ENCODE measurements at places on chromosomes 5 and 9.

GRCh38 chr9:3331801-3332200 is 194.0 kb downstream of the RFX3 start:
- DNase-seq = peak; percentile 43

GRCh38 chr9:88593537-88594185 is 58.7 kb downstream of the NXNL2 start:
- DNase-seq = no peak

GRCh38 chr9:106700676-106701075 is 162.3 kb upstream of the ZNF462 start:
- no peak for DNase-seq

GRCh38 chr5:137312011-137312410 is 187.1 kb downstream of the SPOCK1 start:
- no peak for DNase-seq

GRCh38 chr5:160382346-160382745 is 11.9 kb upstream of the C1QTNF2 start:
- no peak for DNase-seq

- DNase-seq = no peak
These were observed 67.0 kb upstream of the ACTBL2 start for GRCh38 chr5:57549566-57549965.

DNA sequence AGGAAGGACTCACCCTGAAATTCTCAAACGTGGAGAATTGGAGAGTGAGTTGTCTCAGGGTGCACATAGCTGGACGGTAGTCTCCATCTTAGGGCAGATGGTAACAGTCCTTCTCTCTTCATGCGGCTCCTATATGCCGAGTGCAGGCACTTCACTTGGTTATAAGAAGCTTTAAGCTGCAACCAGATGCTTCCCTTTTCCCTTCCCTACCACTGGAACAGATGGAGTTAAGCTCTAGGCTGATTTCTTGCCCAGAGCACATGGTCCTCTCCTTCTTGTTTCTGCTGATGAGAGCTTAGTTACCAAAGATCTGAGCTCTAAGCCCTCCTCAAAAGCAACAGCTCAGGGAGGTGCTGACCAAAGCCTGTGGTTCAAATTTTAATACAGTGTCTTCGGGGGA is 355.7 kb downstream of the ARHGEF28 start:
- peak; percentile 61 for DNase-seq

DNA sequence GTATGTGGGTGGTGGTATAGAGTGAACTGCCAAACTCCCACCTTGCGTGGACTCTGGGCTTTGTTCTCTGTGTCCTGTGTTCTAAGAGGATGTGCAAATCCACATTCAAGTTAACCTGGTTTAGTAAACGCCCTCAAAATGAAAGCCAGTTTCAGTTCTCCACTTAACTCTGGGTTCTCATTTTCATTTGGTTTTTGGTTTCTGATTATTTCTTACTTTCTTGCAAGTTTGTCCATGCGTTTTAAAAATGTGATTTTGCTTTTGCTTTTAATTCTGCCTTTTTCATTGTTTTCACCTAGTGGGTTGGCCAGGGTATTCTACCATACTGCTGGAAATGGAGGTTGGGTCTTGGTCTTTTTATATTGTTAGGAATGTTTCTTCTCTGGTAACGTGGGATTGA is 38.2 kb downstream of the GALNT10 start:
- DNase-seq = no peak

DNA sequence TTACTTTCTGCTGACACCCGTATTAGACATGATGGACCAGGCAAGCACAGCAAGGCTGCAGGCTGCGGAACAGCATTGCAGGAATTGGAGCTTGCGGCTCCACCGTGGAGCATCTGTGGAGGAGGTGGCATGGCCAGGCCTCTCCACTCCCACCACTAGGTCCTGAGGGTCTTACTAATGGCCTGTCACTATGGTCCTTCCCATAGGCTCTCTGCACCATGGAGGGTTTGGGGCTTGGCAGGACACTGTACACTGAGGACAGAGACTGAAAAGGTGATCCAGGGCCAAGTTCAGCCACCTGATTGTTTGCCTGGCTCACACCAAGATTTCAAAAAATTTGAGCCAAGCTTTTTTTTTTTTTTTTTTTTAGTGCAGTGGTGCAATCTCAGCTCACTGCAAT is 14.3 kb upstream of the ZBTB43 start:
- DNase-seq = no peak

DNA sequence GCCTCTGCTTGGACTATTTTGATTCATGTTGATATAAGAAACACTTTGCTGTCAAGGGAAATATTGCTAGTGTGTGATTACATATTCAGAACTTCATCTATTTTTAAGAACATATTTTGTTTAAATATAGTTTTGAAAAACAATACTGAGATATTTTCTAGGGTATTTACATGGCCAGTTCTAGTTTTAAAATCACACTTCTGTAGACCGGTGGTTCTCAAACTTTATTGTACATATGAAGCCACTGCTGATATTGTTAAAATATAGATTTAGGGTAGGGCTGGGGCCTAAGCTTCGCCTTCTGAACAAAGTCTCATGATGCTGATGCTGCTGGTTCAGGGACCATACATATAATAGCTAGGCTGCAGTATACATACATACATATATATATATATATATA is 1000.0 kb downstream of the PTPRD start:
- no peak for DNase-seq

GRCh38 chr9:2939368-2939767 is 95.5 kb upstream of the PUM3 start:
- DNase-seq = no peak

DNA sequence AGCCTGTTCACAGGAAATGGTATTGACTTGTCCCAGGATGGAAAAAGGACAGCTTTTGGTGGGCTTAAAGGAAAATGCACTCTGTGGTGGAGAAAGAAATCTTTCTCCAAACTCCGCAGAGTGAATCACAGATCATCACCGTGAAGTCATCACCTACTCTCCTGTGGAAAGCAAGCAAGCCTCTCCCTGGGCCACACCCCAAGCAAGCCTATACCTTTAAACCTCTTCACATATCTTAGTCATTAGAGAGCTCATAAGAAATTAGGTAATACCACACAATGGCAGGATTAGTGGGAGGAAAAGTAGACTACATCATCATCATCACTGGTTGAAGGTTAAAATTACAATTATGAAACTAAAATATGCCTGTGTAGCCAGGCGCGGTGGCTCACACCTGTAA is 23.2 kb downstream of the TLE1 start:
- DNase-seq = no peak

DNA sequence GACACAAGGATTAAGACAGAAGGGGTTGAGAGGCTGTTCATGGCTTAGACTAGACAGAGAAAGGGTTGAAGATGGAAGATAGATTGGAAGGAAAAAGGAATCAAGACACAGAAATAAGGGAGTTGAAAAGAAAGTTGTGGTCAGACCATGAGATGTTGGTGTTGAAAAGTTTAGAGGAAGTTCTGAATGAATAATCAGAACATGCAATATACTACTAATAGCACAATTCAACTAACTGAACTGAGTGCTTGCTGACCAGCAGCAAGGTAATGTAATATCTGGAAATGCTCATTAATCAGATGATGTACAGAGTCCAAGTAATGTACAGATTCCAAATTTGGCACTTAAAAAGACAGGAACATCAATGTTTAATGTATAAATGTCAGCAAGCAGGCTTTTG is 10.6 kb upstream of the NNT start:
- no peak for DNase-seq

DNA sequence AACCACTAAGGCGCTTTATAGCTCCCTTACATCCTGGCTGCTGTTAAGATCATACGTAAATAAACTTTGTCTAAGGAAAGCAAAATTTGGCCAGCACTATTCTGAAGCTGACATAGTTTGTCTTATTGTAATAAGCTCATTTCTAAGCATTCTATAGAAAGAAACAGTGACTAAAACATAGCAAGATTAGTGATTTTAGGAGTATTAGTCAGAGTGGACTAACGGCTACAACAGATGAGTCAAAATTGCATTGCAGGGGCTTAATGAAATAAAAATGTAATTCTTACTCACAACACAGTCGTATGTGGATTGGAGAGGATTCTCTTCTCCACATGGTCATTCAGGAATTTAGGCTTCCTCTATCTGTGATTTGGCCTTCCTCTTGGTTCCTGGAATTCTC is 347.6 kb downstream of the GADD45G start:
- DNase-seq = no peak

DNA sequence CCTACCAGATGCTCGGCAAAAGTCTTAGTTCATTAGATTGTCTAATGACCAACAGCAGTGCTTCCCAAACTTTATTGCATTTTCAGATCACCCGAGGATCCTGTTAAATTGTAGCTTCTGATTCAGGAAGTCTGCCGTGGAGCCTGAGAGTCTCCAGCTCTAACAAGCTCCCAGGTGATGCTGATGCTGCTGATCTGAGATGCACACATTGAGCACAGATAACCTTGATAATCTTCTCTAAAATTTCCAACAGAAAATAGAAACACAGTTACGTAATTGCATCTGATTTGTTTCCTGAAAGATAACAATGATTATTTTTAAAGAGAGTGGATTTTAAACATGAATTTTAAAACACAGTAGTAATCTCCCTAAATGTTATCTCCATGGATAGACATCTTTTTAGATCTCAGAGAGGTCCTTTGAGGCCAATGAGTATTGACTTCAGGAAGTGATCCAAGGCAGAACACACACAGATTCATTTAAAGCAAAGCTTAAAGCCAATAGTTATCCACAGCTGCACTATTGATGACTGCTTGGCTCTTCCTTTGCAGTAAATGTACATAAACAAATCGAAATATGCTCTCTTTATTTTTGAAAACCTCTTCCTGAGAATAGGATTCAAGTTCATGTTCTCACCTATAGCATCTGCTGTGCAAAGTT is 122.8 kb upstream of the TNPO1 start:
- no peak for DNase-seq

- DNase-seq = no peak
These were observed 45.3 kb downstream of the OR2K2 start for GRCh38 chr9:111284703-111285102.

DNA sequence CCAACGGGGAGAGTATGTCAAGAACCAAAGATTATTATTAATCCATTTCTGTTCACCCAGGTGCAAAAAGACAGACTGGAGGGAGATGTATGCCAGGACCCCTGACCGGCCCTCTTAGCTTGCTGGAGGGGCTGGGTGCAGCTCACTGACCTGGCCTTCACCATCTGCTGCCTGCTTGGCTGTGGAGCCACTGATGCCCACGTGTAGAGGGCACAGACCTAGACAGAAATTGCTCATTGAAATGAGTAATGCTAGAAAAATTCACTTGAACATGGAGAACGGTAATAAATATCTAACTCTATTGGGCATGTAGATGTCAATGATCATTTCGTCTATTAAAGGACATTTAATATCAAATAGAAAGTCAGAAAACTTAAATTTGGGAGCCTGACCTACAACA is 58.8 kb upstream of the ERCC6L2 start:
- DNase-seq = no peak

- DNase-seq = no peak
These were observed 198.1 kb downstream of the NPR3 start for GRCh38 chr5:32909207-32909606.

GRCh38 chr9:5085993-5086392 is 99.4 kb downstream of the INSL6 start:
- no peak for DNase-seq

DNA sequence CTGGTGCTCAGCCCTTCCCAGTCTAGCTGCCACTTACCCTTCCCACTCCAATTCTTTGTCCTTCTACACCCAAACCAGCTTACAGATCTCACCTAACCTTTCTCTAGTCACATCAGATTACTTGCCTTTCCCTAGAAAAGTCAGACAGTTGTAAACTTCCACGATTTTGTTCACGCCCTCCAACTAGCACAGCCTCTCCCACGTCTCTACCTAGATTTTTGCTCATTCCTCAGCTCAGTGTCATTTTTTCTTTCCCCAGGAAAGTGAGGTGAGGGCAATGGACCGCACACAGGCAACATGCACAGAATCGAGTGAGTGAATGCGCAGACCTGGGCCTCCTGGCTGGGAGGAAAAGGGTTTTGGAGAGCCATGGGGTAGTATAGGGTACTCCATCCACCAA is 20.9 kb upstream of the PRUNE2 start:
- DNase-seq = no peak

DNA sequence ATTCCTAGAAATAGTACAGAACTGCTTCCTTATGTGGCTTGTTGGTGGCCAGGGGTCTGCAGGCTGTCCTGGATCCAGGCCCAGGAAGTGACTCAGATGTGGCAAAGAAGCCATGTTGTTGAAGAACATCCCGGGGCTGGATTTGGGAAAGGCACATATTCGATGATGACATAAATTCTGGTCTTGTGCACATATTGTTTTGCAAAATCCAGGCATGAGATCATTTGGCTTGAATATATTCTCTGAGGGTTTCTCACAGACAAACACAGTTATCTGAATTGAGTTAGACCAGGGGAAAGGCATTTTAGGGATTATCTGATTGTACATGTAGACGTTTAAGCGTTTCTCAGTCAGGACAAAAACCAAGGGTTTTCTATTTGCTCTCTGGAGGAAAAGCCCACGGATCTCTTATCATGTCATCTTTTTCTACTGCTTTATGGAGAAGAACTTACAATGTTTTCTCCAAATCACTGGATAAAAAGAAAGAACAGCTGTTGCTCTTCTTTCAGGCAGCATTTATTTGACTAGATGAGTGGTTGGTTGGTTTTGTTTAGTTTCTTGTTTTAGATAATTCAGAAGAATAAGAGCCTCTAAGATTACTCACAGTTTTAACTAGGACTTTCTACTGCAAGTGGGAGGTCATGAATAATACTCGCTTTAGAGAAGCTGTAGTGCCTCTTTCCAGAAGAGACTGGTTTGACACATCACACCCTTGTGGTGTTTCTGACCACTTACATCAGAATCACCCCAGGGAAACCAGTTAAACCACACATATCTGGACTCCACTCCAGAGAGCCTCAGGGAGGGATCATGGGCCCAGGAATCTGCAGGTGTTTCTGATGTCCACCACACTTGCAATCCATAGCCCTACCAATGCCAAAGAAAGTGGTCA is 29.5 kb upstream of the LHFPL2 start:
- peak; percentile 82 for DNase-seq

DNA sequence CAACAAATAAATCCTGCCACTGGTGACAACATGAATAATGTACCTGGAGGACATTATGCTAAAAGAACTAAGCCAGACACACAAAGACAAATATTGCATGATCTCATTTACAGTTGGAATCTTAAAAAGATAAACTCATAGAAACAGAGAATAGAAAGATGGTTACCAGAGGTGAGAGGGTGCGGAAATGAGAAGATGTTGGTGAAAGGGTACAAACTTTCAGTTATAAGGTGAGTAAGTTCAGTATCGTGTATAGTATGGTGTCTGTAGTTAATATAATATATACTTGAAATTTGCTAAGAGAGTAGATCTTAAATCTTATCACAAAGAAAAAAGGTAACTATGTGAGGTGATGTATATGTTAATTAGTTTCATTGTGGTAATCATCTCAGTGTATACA is 63.3 kb downstream of the PRRC1 start:
- no peak for DNase-seq

DNA sequence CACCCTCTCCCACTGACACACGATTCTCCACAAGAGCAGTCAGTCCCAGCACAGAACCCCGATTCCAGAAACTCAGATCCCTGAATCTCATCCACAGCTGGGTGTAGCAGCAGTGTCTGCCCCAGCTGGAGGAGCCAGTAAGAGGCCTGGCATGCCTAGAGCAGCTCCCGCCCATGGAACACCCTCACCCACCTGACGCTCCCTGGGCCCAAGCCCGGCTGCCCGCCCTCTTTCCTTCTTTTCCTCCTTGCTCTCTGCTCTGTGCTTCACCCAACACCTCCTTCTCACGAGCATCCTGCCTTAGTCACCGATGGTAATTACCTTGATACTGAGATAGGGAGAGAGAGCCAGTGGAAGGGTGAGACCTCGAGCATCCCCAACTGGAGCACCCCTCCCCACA is 8.7 kb downstream of the PCDH1 start:
- DNase-seq = no peak
